Stromal cell of bone marrow (primary cell): ENCODE measurements at places on chromosomes 12 and 14.

- DNase-seq, result no peak
These were observed 1052.1 kb downstream of the TMEM121 start for GRCh38 chr14:106578481-106578880.

- DNase-seq, result peak; percentile 72
These were observed 98.0 kb upstream of the RTL1 start for GRCh38 chr14:101001311-101002069.

DNA sequence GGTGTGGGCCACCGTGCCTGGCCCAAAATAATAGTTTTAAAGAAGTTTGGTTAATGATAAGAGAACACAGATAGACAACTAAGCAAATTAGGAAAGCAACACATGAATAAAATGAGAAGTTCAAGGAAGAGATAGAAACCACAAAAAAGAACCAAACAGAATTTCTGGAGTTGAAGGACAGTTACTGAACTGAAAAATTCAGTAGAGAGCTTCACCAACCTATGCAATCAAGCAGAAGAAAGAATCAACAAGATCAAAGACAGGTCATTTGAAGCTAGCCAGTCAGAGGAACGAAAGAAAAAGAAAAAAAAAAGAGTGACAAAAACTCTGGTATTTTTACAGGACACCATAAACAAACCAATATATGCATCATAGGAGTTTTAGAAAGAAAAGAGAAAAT lies 15.4 kb upstream of the KRT83 start:
- no peak for DNase-seq

DNA sequence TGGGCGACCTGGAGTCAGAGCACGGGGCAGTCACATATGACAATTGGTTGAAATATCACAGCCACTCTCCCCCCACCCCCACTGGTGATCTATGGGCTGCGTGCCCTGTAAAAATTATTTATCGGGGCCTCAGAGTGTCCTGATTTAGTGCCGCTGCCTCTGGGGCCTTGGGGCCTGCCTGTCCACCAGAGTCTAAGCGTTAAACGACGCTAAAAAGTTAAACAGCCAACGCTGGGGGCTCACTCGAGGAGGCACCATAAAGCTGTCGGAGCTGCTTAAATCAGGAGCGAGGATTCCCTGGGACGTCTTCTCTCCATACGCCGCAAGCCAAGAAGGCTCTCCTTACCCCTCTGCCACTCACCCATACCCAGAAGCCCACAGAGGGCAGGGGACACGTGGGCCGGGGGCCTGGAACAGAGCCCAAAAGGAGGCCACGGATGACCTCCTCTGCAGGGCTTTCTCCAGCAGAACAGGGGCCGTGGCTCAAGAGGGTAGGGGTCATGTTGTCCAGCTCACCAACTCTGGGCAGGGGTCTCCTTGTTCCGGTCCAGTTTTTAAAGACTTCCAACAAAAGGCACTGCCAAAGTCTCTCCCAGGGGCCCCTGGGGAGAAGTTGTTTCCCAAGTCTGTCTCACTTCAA lies 42.2 kb downstream of the SMUG1 start:
- no peak for DNase-seq

- DNase-seq, result no peak
These were observed 6.2 kb upstream of the TRPV4 start for GRCh38 chr12:109839444-109839843.

- no peak for DNase-seq
These were observed 21.6 kb downstream of the GPR132 start for GRCh38 chr14:105043641-105044040.

GRCh38 chr12:108335349-108336119 lies 3.6 kb downstream of the CMKLR1 start:
- no peak for DNase-seq

DNA sequence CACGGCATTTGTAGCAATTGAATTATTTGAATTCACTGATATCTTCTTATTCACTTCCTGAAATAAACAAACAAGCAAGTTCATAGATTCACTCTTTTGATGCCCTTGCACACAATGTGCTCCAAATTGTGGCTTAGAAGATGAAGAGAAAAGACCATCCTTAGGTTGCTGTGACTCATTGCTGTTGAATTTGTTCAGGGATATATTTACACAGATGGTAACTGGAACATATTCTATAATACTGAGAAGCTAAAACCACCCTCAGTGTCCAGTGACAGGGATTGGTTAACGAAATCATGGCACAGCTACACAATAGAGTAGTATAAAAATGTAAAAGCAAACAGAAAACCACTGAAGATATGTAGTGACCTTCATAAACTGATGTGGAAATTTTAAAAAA lies 3.1 kb downstream of the PRB4 start:
- DNase-seq, result no peak

- no peak for DNase-seq
These were observed 70.1 kb upstream of the PLXNC1 start for GRCh38 chr12:94078138-94078723.

DNA sequence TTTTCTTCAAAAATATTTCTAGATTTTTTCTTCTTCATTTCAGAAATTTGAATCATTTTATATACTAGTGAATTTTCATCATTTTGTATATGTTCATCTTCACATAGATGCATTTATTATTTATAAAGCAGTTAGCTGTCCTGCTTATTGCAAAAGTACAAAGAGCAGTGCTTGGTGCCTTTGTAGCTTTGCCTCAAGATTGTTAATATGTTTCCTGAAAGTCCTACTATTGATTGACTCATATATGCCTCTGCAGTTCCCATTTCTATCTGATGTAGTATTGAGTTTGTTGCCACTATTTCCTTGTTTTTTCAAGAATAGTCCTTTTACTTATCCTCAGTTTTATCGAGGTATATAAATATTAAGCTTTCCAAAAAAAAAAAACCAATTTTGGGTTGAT lies 89.7 kb downstream of the PDE3A start:
- no peak for DNase-seq

- no peak for DNase-seq
These were observed 216.2 kb upstream of the ABCD2 start for GRCh38 chr12:39835517-39836489.

GRCh38 chr12:120090206-120090605 lies 26.3 kb downstream of the RAB35 start:
- DNase-seq, result no peak

GRCh38 chr14:94581127-94581999 lies at the start of gene SERPINA5:
Gene SERPINA5 (plus strand): TSS chr14:94581426. CDS start chr14:94587363, 5,937 bp downstream.
- no peak for DNase-seq

GRCh38 chr12:56759263-56759908 lies 3.7 kb upstream of the HSD17B6 start:
- no peak for DNase-seq

DNA sequence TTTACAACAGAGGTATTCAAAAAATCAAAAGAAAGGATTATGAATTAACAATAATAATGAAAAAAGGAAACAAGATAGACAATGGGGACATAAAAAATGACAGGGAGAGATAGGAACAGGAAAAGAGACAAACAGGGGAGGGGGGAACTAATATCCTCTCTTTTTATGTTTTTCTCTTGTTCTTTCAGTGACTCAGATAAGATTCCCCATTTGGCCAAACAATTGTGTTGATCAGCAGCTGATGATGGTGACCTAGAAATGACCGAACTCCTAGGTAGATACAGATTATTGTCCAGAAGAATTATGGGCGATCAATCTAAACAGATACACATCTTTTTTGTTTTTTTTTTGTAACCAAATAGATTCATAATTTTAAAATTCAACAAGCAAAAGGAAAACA lies 1277.2 kb upstream of the FLRT2 start:
- DNase-seq, result no peak

- no peak for DNase-seq
These were observed 10.8 kb downstream of the GAS2L3 start for GRCh38 chr12:100584256-100584655.

DNA sequence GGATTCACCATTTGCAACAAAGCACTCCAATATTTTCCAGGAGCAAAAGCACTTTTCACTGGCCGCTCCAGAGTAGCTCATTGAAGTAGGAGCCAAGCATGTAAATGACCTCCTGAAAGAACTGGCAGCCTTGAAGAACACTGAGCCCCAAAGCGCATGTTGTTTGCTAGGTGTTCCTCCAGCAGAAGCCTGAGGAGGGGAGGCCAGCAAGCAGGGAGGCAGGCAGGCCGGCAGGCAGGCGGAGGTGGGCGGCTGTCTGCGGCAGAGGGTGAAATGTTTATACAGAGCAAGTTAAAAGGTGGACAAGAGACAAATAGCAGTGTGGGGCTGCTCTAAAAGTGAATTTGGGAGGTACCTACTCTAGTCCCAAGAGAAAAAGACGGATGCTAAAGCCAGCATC lies 439.4 kb downstream of the CCDC91 start:
- DNase-seq, result no peak

DNA sequence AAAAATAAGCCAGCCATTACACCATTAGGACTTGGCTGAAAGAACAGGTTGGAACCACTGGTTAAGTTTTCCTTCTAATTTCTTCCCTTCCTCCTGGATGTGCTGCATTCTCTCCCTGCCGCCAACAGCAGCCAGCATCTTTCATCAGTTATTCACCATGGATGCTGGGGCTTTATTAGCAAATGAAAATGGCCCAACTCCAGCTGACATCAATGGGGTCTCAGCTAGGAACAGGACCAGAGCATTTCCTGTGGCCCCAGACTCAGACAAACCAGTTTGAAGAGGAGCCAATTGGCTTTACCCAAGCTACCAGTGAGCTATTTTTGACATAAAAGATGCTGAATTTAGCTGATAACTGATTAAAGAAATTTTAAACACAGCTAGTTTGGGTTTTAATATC lies 26.0 kb upstream of the TBX5 start:
- no peak for DNase-seq

- no peak for DNase-seq
These were observed 130.6 kb upstream of the BTG1 start for GRCh38 chr12:92276276-92276675.

GRCh38 chr14:103115845-103116572 lies 7.3 kb upstream of the TNFAIP2 start:
- no peak for DNase-seq

- no peak for DNase-seq
These were observed 48.1 kb upstream of the LTBP2 start for GRCh38 chr14:74660167-74660566.

GRCh38 chr12:125131958-125132357 lies 66.7 kb downstream of the AACS start:
- no peak for DNase-seq

DNA sequence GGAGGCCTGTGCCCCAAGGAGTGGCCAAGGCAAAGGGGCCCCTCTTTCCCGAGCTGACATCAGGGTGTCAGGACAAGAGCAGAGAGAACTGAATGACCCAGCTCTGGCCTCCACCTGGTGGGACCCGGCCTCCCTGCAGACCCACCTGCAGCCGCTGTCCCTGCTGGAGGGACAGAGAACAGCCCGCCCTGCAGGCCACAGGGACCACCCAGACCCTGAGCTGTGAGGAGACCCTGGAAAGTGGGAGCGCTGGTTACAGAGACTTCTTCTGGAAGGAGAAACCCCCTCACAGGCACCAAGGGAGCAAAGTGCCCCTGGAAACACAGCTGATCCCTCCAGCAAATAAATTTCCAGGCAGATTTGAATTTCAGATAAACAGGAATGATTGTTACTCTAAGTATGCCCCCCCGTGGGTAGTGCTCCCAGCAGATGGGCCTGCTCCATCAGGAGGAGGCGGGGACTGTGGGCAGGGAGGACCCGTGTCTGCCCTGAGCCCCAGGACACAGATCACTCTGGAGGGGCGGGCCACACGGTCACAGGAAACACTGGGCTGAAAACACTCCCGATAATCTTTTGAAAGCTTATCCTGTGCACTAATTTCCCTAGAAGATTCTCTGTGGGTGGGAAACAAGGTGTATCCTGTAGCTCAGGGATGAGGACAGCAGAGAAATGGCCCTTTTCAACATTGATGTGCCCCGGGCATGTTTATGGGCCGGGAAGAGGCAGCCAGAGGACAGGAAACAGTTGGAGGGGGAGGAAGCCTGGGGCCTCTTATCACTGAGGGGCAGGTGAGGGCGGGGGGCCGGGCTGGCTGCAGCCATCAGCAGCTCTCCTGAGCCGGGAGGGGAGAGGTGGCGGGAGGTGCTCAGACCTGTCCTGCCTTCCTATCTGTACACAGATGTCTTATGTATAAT lies 276.0 kb downstream of the ADGRD1 start:
- no peak for DNase-seq

DNA sequence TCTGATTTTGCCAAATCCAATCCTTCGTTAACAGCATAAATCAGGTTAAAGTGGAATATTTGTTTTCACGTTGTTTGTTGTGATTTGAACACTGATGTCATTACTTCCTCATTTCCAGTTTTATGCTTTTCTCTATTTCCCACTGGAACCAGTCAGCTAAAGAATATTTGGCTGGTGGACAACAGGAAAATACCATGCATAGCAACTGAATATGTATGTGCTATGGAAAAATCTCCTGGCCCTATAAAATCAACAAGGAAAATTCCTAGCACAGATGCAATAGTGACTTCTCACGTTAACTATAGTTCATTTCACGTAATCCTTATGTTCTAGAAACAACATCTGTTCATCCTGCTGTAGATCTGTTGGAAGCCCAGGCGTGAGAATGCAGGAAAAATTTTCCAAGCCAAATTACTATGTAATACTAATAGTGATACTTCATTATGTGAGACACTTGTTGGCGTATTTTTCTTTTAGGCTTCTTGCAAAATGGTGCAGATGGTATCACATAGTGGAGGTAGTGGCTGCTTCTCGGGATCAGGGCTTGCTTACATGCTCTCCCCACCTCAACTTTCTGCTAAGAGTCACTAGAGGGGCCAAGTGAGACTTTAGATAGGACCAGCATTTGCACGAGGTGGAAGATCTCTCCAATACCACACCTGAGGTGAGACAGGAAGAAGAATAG lies 86.3 kb upstream of the USP44 start:
- DNase-seq, result peak; percentile 64

DNA sequence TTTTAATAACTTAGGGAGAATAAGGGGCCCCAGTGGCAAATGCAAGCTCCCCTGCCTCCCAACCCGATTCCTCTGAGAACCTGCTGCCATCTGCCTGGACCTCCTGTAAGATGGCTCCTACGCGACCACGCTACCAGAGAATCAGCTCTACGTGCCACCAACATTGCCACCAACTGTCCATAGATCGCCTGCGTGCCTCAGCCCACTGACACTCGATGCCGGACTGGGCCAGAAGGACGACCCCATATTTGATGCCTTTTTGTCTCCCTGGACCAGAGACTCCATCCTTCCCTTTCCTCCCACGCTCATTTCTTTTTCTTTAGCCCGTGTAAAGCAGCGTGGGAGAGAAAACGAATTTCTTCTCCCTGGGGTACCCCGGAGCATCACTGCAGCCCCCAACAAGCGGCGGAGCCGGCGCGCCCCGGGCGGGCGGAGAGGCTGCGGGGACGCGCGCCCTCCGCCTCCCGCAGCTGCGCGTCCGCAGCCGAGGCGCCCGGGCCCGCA lies 565 bp upstream of the KLHL42 start:
- DNase-seq, result no peak
